Cardiac fibroblast (primary cell): ENCODE measurements at places on chromosomes 3 and 15.

DNA sequence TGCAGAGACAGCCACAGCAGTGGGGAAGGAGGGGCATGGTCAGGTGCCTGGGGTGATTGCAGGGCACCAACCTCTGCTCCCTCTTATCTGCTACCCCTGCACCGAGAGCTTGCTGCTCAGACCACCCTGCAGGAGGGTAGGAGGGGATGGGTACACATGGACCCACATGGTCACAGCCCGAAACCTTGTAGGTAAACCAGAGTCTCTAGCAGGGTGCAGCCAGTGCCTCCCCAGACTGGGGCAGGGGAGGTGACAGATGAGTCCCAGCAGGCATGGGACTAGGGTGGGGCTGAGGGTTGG lies 49.2 kb downstream of the FAH start:
- no peak for DNase-seq

DNA sequence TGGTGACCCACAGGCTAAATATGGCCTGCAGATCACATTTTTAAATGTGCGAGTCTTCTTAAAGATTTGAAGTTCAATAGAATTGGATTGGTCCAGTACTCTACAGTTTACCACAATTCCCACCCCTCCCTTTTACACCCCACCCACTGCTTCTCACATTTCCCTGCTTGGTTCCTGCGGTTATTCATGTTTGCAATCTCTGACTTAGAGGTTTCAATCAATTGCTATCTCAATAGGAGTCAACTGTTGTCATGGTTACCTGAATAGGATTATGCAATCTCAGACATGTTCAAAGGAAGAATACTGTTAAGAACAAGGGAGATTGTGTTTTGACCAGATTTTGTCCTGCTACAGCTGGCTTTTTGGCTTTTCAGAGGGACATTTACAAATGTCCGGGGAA lies 4.9 kb upstream of the C3orf49 start:
- peak; percentile 22 for DNase-seq

- no peak for DNase-seq
Measured at GRCh38 chr3:83434880-83435587, 1523.8 kb upstream of the CADM2 start.

DNA sequence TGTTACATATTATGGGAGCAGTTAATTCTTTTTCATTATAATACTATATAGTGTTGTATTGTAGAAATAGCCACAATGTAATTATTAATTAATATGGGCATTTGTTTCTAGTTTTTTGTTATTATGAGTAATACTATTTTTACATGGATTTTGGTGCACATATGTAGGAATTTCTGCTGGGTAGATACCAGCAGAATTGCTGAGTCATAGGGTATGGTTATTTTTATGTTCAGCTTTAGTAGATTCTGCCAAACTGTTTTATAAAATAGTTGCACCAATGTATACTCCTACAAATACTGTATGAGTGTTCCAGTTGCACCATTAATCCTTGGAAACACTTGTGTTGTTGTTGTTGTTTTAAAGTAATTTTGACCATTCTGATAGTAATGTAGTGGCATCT lies 91.5 kb downstream of the SH3GL3 start:
- DNase-seq: peak; percentile 0

DNA sequence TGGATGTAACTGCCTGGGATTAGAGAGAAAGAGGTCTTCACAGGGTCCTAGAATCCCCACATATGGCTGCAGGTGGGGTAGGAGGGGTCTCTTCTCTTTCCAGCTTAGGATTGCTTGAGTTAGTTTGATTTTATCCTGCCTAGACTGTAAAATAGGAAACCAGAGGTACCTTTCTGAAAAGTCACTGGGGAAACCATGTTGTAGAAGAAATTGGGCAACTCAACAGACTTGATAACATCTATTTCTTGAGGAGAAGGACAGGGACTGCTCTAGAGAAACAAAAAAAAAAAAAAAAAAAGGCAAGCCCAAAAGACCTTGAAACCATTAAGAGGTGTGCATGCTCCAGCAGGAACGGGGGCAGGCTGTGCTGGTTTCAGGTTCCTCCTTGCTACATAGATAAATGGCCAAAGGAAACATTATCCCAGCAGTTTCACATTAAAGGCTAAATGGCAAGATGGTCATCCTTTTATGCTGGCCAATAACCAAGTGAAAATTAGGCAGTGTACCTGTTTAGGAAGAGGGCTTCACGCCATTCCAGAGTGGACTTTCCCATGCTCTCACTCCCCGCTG lies 116.1 kb downstream of the ALDH1A2 start:
- no peak for DNase-seq

GRCh38 chr3:28328188-28329151 lies 20.1 kb upstream of the ZCWPW2 start:
- DNase-seq: peak; percentile 49

DNA sequence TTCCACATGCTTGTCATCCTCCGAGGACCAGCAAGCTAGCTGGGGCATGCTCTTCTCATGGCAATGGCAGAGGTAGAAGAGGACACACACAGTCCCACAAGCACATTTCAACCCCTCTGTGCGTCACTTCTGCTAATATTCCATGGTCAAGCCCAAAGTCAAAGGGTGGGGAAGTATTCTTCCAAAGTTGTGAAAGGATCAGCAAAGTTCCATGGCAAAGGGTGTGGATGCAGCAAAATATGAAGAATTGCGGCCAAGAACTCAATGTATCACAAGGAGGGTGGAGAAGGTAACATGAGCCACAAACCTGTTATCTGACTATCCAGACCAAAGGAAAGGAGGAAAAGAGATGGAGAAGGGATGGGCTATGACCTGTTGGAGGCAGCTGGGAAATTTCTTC lies 71.2 kb upstream of the SNRK start:
- DNase-seq: no peak

DNA sequence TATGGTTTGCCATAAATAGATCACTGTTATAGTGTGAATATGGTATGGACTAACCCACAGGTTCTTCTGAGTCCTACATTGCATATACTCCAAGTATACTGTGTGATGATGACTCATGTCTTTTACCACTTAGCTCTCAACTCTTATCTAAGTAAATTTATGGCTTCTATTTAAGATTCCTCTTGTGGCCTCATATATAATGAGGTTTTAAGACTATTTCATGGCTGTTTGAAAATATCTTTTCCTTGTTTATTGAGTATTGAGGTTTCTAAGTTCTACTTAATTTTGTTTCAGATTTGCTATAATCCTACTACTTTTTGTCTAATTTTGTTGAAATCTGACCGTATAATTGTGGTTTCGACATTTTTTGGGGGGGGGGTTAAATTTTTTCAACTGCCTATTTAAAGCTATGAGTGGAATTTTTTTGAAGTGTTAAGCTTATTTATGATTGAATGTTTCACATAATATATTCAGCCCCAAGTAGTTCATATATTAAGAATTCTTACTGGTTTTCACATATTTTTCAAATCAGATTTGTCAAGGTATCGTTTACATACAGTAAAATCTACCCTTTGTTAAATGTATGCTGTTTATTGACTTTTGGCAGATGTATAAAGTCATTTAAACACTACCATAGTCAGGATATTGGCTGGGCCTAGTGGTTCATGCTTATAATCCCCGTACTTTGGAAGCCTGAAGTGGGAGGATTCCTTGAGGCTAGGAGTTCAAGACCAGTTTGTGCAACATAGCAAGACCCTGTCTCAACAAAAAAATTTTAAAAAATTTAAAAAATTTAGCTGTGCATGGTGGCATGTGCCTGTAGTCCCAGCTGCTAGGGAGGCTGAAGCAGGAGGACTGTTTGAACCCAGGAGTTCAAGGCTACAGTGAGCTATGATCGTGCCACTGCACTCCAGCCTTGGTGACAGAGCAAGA lies 11.7 kb downstream of the SLC25A36 start:
- DNase-seq: peak; percentile 39

DNA sequence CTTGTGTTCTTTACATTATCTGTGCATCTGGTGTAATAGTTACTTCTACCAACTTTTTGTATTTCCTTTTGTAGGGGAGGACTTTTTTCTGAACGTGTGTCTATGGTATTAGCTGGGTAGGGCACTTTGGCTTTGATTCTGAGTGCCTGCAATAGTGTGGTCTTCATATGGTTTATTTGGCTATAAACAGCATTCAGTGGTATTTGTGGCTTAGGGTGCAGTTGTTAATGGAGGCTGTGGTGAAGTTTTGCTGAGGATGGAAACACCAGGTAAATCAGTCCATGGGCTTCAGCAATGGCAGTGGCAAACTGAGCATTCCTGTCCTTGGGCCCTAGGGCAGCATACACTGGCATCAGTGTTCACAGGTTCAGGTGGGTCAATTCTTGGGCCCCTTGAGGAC lies 230.6 kb upstream of the CTNNB1 start:
- DNase-seq: no peak

DNA sequence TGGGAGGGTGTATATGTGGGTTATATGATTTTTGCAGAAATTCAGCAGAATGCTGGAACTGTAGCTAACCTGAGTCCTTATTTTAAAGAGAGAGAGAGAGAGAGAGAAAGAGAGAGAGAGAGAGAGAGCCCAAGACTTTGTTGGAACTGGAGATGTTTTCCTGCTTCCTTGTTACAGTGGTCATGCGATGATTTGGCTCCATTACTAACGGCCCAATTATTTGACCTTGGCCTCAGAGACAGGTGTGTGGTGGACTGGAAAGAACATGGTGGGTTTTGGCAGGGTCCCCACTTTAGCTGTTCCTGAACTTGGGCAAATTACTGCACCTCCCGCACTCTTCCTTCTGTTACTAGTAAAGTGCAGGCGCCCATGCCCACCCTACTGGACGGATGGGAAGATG lies 14.8 kb upstream of the ACSBG1 start:
- DNase-seq: no peak

- DNase-seq: peak; percentile 44
Measured at GRCh38 chr3:28151608-28152228, 89.7 kb upstream of the CMC1 start.

DNA sequence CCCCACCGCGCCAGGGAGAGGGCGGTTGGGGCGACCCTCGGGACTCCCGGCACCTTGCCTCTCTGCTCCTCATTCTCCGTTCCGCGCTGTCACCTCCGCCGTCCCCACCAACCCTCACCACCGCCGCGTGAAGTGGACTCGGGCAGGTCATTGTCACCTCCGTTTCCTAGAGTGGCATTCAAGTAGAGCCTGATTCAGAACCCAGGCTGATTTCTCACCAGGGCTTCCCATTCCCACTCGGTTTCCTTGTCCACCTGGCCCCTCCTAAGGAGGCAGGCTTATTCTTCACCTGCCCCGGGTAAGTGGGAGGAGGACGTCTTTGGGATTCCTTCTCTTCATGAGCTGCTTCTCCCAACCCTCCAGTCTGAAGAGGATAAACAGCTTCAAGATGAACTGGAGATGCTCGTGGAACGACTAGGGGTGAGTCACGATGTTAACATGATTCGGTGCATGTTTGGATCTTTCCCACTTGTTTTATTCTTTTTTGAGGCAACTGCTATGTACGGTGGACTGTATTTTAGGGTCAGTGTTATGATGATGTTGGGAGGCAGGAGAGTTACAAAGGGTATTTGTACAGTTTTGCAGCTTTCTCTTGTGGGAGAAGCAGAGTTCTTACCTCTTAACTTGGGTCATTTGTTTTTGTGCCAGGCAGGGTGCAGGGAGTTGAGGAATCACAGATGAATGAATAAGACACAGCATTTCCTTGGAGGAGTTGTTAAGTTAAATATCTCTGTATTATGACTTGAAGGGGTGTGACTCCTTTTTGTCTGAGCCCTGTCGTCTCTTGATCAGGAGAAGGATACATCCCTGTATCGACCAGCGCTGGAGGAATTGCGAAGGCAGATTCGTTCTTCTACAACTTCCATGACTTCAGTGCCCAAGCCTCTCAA lies 692 bp downstream of the PSMD2 start:
- no peak for DNase-seq

- peak; percentile 38 for DNase-seq
Measured at GRCh38 chr3:197392961-197393360, 94.5 kb upstream of the DLG1 start.

DNA sequence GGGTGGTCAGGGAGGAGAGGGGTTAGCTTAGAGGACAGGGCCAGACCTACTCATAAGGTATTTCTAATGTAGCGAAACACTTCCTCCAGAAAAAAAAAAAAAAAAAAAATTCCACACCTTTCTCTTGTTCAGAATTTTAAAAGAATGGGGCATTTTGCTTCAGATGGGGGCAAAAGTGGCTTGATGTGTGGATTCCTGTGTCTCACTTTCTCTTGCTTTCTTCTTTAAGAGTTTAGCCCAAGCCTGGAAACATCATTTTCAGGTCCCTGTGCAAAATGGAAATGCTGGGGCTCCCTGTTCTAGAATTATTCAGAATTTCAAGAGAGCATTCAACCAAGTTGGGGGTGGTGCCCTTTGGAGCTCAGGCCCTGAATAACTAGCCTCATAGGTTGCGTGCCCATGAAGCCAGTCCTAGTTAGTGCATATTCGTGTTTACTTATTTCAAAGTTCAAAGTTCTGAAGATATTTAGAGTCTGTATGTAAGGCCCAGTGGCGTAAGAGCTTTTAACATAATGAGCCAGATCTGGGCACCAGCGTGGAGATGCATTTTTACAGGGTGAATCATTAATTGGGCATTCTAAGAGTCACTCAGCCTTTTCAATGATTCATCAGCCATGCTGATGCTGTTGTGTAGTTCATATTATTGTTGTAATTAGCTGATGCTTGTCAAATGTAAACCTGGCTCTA lies 104.5 kb downstream of the RPLP1 start:
- peak; percentile 96 for DNase-seq

GRCh38 chr15:74053941-74054529 lies 28.3 kb downstream of the GOLGA6A start:
- DNase-seq: peak; percentile 95

GRCh38 chr3:120795959-120796358 lies 53.4 kb downstream of the GTF2E1 start:
- DNase-seq: no peak

- DNase-seq: no peak
Measured at GRCh38 chr3:41002104-41002503, 197.2 kb upstream of the CTNNB1 start.

DNA sequence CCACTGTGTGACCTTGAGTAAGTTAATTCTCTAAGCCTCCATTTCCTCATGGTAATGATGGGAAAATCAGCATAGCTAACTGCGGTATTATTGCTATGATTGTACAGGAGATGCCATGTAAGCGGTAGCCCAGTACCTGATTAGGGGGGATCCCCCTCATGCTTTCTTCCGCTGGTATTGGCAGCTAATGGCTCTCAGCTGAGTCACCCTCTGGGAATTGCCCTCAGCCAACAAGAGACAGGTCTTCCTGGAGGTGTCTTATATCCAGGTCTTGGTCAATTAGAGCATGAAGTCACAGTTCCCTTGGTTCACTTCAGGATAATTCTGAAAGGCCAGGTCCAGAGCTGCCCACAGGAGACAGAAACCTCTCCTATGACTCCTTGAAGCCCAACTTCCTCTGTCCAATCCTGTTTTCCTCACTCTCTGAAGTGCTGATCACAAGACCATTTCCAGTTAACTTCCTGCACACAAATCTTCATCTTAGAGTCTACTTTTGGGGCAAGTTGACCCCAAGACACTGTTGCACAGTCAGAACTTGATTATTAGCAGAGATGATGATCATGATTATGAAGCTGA lies 724.7 kb upstream of the ZNF385D start:
- peak; percentile 4 for DNase-seq

DNA sequence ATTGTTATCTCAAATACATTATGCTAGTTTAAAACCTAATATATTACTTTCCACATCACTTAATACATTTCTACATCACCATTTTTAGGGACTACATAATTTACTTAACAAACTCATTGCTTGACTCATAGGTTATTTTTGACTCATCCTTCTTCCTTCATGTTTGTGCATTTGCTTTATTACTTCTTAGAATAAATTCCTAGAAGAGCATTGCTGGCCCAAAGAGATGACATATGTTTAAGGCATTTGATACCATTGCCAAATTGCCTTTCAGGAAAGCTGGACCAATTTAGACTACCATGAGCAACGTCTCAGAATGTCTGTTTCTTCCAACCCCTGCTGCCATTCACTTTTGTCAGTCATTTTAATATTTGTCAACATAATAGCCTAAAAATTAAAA lies 905.8 kb downstream of the IGSF11 start:
- DNase-seq: no peak
